Sigmoid colon (tissue), 7 donors: ENCODE measurements at places on chromosomes 1 and 21. TPM values are rescaled to one million over a fixed set of nuclear protein-coding genes. Genes with fewer than 3 reads are reported as not detected.
A peak's percentile ranks its signal among the peaks of the same experiment; 100 is the strongest.

GRCh38 chr1:11307852-11308251, 34.9 kb downstream of the UBIAD1 start:
- no peak for DNase-seq

Gene ANGPTL1
- total RNA-seq: 173 TPM

Gene NENF
- 100 TPM for total RNA-seq

DNA sequence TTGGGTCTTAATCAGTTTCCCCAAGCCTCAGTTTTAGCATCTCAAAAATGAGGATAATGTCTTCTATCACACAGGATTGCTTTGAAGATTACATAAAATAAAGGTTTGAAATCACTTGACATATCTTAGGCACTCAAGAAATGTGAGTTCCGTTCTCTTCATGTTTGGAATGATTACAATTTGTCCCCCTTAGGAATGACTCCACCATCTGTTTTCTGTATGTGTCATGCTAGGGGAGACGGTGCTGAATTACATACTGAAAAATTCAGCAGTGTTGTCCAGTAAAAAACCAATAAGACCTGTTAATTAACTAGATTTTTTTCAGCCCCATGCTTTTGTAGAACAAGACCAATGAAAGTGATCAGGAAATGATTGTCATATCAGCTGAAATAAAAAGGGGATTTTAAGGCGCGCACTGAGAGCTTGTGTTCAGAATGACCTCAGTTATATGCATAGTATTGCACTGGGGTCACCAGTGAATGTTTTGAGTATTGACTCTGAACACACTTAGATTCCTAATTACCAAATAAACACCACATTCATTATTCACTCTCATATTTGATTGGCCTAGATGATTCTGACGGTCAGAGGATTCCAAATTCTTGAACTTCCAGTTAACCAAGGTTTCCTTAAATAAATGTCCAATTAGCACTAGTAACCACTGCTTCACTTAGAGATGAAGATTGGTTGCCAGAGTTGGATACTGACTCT, 114.5 kb upstream of the KCNK2 start:
- DNase-seq: no peak

GRCh38 chr1:175842550-175842949, 99.2 kb upstream of the TNR start:
- DNase-seq: no peak

DNA sequence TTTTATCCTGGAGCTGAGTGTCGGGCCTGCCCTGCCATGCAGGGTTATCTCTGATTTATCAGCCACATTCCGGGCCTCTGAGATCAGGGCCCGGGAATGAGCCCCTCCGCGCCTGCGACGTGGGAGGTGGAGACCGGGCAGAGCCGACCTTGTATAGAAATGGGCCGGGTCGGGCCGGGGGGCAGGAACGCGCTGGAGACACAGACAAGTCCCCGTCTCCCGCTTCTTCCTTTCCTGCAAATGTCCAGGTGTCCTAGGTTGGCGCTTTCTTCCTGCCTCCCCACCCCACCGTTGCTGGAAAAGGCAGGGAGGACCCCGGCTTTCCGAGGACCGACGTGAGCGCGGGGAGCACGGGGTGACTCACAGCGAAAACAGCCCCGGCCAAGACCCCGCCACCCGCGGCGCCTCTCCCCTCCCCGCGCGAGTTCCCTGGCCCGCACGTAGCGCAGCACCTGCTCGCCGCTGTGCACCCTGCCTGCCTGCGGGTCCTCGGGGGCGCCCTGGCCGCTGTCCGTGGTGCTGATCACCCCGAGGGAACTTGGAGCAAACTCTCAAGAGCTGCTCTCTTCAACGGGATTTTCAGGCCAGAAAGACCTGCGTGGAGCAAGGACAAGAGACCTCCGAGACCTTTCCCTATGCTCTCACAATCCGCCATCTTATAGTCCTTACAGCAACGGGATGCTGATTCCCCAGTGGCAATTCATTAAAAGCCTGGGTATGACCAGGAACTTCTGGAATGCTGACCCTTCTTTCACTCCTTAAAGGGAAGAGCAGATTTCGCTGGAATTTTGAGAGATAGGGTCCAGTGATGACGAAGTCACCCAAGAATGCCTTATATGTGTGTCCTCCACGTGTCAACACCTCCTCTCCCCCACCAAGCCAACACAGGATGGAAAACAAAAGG, 475 bp upstream of the NPPB start:
- no peak for DNase-seq

DNA sequence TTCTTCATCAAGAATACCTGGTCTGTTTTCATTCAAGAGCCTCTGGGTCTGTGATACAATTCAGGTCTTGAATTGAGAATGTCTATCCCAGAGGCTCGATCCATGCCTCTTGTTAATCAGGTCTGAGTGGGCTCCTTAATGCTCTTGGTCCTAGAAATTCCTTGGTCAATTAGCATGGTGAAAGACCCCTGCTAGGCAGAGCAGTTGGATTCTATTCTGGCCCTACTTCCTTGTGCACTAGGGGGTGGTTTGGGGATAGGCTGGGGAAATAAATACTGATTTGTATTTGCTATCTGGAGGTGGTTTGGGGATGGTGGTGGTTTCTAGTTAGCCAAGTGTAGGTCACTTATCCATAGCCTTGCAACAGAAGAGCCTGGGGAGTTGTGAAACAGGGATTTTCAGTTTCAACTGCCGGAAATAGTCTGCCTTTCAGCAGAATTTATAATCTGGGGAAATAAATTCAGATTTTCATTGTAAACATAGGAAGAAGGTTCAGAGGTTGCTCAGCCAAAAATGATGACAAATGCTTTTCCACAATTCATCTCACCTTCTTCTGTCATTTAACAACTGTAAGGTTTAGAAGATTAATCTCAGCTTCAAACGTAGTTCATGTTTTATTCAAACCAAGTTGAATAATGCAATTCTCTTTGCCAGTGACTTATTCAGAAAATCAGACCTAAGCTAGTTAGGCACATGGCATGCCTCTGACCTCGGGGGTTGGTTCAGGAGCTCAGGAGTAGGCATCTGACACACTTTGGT, 22.2 kb upstream of the SCAF4 start:
- no peak for DNase-seq

- DNase-seq: no peak
Observed at GRCh38 chr1:81808760-81809159, 8.0 kb downstream of the ADGRL2 start.

DNA sequence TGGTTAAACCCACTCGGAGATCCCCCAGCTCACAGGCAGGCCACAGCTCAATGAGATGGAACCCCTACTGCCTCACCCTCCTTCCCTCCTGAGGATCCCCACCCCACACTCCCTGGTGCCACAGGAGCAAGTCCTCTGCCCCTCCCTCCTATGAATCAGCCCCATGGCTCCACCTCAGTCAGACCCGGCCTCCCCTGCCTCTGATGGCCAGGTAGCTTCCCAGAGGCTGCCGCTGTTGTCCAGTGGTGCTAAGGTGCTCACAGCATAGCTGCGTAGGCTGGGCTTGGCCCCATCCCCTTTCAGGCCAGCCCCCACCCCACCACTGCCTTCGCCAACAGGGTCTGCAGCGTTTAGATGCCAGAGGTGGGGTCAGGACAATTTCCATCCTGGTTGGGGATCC, 98.5 kb upstream of the IGSF21 start:
- no peak for DNase-seq

GRCh38 chr21:46322351-46323226, 1.1 kb downstream of the C21orf58 start:
- DNase-seq: no peak

- DNase-seq: no peak
Observed at GRCh38 chr1:155507945-155508344, 54.7 kb downstream of the ASH1L start.

- DNase-seq: no peak
Observed at GRCh38 chr1:153401461-153401860, 10.6 kb upstream of the S100A8 start.

Gene IQGAP3
- not detected for total RNA-seq

DNA sequence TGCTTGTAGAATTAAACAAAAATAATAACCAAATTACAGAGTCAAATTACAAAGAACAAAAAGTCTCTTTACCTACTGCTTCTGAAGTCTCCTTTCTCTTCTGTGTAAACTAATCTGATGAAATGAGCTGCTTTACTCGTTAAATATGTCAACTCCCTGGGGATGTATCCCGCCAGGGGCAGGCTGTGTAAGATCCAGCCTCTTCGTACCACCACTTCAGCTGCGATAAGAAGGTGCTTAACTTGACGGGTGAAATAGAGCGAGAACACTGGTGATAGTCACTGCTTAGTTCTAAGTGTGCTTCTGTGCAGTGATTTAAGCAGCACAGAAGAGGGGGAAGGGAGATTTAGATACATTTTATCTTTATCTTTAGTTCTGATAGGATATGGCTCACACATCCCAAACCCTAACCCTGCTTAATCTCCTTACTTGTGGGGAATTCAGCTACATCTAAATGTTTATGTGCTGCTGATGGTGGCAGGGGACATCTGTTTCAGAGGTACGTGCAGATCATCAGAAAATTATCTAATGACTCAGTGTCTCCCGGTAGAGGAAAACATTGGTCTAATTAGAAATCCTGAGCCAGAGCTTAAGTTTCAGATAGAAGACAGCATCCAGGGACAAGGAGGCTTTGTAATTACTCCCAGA, 46.0 kb downstream of the RHOU start:
- DNase-seq: no peak

DNA sequence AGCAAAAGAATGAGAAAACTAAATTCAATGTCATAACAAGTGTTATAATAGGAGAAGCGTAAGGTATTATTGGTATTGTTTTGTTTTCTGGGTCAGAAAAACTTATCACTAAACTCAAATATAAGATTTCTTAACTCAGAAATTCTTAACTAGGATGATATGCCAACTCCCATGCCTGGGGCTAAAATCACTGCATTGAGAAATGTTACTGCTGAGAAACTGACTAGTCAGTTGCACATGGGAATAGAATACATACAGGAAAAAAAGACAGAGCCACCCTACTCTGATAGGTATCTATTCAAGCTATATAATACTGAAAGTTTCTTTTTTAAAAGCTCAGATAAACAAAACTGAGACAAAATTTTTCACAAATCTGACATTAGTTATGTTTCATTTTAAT, 56.3 kb downstream of the PRPF38A start:
- DNase-seq: no peak

GRCh38 chr1:56377431-56377830, 201.9 kb downstream of the PLPP3 start:
- no peak for DNase-seq

- no peak for DNase-seq
Observed at GRCh38 chr1:220511785-220512184, 16.2 kb upstream of the MARK1 start.

- no peak for DNase-seq
Observed at GRCh38 chr1:230125141-230125540, 58.1 kb downstream of the GALNT2 start.

Gene TGFB2
- 7.8 TPM for total RNA-seq

- no peak for DNase-seq
Observed at GRCh38 chr1:68600049-68600661, 103.3 kb upstream of the DEPDC1 start.

Gene FAM151A
- not detected for total RNA-seq

Gene GPR89B
- total RNA-seq: 26.3 TPM

GRCh38 chr1:203632941-203633340, 6.3 kb downstream of the ATP2B4 start:
- DNase-seq: peak; percentile 54

Gene BEND5
- total RNA-seq: 11.4 TPM

GRCh38 chr1:208242146-208242545, 2.0 kb downstream of the PLXNA2 start:
- DNase-seq: peak; percentile 47

Gene CD84
- 2.6 TPM for total RNA-seq

GRCh38 chr1:21907079-21907418, 30.1 kb downstream of the HSPG2 start:
- no peak for DNase-seq

Gene GRHL3
- total RNA-seq: not detected

GRCh38 chr1:32774950-32775634, 42.1 kb downstream of the YARS1 start:
- no peak for DNase-seq

Gene LGR6
- 0.14 TPM for total RNA-seq

GRCh38 chr1:224784265-224785039, 145.0 kb upstream of the DNAH14 start:
- DNase-seq: no peak

DNA sequence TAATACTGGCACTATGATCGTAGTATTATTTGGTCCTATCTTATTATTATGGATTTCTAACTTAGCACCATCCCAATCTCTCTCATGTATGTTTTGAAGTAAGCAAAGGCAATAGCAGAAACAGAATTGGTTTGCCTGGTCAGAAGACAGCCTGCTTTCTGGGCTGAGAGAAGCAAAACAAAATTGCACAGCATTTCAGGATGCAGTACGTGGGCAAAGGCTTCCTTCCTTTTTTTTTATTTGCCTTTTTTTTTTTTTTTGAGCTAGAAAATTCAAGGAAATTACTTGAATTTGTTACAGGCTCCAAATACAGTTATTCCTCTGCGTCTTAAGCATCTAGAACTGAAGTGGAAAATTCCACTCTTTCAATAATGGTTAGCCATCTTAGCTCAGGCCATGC, 8.8 kb downstream of the CDA start:
- DNase-seq: no peak

Gene FBXO2
- total RNA-seq: 4.3 TPM

Gene SLAMF8
- 3.8 TPM for total RNA-seq

- peak; percentile 53 for DNase-seq
Observed at GRCh38 chr1:156551869-156552268, 20.5 kb downstream of the IQGAP3 start.

- no peak for DNase-seq
Observed at GRCh38 chr21:25487046-25487594, 120.2 kb downstream of the MRPL39 start.

Gene TPTE
- not detected for total RNA-seq

GRCh38 chr1:224507771-224508523, 73.3 kb upstream of the WDR26 start:
- DNase-seq: no peak

Gene ABL2
- 13.3 TPM for total RNA-seq

DNA sequence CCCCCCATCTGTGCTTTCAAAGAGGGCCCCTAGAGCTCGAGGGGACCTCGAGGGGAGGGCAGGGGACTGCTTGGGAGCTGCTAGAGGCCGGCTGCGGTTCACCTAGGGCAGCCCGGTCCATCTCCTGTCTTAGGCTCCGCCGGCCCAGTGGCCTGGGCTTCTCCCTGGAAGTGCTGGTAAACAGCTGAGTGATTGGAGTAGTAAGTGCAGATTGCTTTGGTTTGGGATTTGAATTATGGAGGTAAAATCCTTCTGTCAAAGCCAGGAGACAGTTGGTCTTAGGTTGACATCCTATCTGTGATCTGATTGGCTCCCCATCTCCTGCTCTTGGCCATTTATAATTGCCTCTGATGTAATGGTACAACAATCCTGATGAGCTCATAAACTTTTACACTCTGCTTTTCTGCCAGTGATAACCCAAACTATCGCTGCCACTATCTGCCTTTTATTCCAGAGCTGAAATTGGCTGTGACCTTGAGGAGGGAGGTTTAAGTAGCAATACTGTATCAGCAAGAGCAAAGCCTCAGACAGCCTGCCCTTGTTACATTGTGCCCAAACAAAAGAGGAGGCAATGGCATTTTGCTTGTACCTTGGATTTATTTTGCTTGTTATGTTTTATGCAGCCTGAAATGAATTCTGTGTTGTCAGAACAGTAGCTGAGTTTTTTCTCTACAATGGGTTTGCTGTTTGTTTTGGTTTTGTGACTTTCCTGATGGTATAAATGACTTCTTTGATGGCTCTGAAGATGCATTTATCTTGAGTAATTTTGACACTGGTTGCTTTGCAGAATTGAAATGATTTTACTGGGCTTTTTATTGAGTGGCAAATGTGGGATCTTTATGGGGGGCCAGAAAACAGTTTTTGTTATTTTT, 2.4 kb downstream of the ARID1A start:
- DNase-seq: peak; percentile 71

Gene GUCA2B
- total RNA-seq: not detected
